Activated effector memory CD4-positive, alpha-beta T cell treated with Interleukin-2 at 50 U/mL for 16 hours (primary cell): ENCODE measurements at places on chromosomes 16 and 17.

GRCh38 chr16:86062271-86062965, 163.5 kb downstream of the IRF8 start:
- no peak for DNase-seq

DNA sequence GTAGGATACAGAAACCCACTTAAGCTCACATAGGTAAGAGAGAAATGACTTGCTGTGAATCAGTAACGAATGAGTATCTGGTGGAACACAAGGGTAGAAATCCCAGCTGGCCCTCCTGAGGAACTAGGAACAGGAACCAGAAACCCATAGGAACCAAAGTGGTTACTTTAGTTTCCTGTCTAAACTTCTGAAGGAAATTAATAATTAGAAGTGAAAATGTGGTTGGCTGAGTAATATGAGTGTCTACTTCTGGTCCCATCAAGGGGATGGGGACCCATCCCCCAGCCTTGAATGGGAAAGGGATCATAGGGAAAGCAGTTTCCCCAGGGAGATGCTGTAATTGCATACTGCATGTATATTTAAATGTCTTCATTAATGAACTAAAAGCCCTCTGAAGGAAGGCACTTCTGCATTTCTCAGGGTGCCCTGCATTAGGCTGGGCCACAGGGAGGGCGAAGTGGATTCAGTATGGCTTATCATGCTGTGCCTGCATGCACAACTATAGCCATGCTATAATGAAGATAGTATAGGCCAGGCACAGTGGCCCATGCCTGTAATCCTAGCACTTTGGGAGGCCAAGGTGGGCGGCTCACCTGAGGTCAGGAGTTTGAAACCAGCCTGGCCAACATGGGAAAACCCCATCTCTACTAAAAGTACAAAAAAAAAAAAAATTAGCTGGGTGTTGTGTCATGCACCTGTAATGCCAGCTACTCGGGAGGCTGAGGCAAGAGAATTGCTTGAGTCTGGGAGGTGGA, 45.6 kb downstream of the CYB5B start:
- DNase-seq = no peak

- no peak for DNase-seq
These were observed 94.1 kb downstream of the RPGRIP1L start for GRCh38 chr16:53609536-53609935.

DNA sequence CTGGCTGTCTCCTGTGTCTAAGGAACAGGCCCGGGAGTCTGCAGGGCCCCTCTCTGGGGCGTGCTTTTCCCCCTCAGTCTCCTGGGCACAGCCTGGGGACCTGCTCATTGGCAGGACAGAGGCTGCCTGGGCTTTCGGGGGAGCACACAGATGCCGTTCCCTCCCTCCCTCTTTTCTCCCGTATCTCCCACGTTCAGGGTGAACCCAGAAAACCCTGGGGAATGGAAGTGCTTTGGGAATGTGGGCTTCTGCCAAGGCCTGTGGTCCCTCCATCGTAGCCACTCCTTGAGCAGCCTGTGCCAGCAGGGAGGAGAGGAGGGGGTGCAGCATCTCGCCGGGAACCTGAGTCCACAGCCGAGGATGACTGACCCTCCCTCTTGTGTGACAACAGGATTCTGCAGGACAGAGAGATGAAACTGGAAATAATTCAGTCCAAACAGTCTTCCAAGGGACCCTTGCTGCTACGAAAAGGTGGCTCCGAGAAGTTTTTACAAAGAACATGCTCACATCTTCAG, 52.0 kb downstream of the RNF213 start:
- no peak for DNase-seq

- no peak for DNase-seq
These were observed 655 bp downstream of the ATXN1L start for GRCh38 chr16:71846431-71846830.

DNA sequence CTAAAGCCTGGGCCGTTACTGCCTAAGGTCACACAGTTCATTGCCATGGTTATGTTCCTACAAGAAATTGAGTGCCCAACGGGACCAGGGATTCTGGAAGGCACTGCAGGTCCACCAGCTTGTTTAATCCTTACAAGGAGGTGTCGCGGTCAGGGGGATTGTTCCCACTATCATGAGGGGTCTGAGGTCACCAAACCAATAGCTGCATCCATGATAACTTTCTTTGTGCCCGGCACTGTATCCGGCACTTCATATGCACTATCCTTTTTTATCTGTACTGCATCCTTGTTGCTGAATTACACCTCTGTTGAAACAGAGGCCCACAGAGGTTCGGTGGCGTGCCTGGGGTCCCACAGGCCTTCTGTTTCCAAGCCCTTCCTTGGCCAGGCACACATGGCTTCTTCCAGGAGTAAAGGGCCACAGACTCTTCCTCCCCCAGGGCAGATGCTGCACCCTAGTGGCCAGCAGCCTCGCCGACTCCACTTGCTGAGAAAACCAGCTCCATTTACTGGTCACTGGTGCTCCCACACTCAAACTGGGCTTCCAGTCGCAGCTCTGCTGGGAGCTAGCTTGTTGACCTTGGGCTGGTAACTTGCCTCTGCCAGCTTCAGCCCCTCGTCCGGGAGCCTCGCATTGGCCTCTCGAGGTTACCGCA, 82.0 kb upstream of the PLCG2 start:
- DNase-seq = peak; percentile 32

GRCh38 chr16:86874141-86874540, 295.8 kb downstream of the FOXL1 start:
- no peak for DNase-seq

GRCh38 chr17:66190738-66191592, 968 bp downstream of the CEP112 start:
- DNase-seq = no peak

- DNase-seq = peak; percentile 53
These were observed 3.4 kb downstream of the SGCA start for GRCh38 chr17:50169121-50169764.

DNA sequence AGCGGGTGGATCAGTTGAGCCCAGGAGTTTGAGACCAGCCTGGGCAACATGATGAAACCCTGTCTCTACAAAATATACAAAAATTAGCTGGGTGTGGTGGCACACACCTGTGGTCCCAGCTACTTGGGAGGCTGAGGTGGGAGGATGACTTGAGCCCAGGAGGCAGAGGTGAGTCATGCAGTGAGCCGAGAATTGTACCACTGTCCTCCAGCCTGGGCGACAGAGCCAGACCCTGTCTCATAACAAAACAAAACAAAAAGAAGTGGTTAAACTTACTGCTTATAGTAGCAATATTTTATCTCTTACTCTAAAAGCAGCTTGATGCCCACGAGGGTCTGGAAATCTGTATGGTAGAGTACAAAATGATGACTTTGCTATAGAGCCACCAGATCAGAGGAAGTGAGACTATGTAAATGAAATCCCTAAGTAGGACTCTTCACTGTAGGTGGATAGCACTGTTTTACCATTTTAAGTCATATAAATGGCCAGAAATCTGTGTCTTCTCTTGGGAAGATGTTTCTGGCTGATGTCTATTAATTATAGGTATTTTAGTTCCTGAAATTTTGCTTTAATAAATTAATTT, 60.4 kb upstream of the MRC2 start:
- no peak for DNase-seq

DNA sequence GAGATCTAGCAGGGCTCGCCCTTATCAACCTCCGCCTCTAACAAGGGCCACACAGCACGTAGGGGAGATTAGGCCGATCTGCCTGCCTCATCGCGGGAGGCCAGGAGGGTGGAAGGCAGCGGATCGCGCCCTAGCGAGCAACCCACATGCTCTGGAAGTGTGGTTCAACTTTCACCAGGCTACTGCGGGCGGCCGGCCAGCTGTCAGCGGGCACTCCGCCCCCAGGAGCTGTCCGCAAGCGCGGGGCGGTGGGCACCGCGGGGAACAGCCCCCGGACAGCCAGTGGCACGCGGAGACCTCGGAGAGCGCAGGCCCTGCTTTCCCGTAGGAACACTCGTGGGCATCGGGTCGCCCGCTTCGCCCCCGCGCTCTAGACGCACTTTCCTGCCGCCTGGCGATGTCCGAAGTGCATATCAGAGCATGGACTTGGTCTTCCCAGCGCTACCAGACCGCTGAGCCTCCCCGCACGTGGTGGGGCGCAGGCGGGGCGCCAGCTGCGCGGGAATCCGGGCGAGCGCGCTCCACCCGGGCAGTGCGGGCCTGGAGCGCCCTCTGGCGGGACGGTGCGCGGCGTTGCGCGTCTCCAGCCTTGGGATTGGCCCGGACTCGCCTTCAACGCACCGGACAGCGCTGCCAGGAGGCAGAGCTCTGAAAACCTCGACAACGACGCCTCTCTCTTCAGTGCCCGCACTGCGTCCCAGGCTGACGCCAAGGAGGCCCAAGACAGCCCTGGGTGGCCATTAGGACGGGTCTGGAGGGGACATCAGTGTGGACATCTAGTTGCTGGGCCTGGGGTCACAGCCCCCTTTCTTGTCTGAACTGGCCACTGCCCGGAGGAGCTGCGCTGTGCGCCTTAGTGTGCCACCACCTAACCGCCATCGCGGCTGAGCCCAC, 3.6 kb upstream of the ZNHIT3 start:
- DNase-seq = peak; percentile 66

- no peak for DNase-seq
These were observed 7.9 kb upstream of the MFSD6L start for GRCh38 chr17:8806926-8807550.

- DNase-seq = no peak
These were observed 102.4 kb downstream of the ABCC12 start for GRCh38 chr16:48053418-48053745.

- no peak for DNase-seq
These were observed 188.5 kb upstream of the CDH8 start for GRCh38 chr16:62224646-62225209.

DNA sequence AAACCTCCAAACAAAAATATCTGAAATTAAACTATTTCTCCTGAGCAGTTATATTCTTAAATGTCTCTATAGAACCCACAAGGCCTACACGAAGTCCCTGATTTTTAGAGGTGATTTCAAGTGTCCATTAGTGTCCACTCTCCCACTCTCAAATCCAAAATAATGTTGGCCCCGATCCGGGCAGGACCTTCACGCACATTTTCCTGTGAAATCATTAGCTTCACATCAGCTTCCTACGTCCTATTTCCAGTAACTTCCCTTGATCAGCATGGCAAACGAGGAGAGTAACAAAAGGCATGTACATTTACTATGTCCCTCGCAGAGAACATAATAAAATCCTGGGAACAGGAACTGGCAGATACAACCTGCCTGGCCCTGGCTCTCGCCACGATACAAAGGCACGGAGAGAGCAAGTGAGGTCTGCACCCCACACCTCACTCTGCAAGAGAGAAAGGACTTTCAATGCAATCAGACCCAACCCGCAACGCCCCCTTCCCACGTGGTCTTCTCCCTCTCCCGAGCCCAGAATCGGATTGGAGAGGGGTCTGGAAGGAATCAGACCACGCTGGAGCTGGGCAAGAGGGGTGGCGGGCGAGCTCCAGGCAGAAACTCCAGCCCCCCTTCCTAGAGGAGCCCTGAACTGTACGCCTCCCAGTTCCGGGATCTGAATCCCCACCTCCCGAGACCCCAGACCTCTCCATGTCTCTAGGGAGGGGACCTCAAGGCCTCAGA, 17.5 kb upstream of the C17orf78 start:
- DNase-seq = no peak

- DNase-seq = no peak
These were observed 7.1 kb downstream of the MIEN1 start for GRCh38 chr17:39722965-39723848.

DNA sequence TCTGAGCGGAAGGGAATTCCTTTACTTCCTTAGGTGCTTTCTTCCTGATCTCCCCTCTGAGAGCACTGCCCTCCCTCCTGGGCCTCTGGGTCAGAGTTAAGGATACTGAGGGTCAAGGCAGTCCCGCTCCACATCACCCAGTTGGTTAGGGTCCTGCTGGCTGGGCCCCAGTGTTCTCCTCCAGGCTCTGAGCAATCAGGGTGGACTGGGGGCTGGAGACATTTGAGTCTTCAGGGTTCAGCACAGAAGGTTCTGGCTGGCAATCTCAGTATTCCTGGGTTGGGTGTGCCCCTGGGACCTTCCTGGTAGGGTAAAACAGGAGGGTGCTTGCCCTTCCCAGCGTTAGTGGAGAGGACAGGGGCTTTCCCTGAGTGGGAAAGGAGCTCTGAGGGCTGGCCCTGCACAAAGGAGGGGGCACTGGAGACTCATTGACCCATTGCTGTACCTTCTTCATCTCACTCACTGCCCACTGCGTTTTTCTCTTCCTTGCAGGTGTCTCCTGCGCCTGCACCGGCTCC, 448 bp downstream of the MT1M start:
- no peak for DNase-seq

DNA sequence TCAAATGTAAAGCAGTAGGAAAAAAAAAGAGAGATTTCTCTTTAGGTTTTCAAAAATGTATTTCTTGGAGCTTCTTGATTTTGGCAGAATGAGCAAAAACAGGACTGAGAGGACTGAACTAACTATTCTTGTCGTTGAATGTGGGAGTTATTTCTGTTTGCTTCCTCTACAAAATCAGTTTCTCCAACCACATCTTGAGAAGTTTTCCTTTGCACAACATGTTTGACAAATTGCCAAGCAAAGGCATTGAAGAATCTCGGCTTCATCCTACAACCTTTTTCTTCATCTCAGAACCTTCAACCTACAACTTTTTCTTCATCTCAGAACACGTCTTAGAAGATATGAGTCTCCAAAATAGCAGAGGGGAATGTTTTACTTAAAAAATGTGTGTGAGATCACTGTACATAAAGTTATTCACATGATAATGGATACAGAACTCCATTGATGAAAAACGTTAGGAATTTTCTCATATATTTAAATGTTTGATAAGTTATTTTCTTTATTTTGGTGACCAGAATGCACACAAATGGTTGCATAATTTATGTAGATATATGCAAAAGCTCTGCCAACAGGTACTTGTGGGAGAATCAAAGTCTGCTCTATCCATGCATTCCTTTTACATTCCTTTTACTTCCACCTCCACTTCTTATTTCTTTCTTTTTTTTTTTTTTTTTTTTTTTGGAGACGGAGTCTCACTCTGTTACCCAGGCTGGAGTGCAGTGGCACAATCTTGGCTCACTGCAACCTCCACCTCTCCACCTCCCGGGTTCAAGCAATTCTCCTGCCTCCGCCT, 370.0 kb downstream of the KCNJ2 start:
- no peak for DNase-seq

- DNase-seq = no peak
These were observed 17.1 kb downstream of the ZNF213 start for GRCh38 chr16:3152027-3152276.

DNA sequence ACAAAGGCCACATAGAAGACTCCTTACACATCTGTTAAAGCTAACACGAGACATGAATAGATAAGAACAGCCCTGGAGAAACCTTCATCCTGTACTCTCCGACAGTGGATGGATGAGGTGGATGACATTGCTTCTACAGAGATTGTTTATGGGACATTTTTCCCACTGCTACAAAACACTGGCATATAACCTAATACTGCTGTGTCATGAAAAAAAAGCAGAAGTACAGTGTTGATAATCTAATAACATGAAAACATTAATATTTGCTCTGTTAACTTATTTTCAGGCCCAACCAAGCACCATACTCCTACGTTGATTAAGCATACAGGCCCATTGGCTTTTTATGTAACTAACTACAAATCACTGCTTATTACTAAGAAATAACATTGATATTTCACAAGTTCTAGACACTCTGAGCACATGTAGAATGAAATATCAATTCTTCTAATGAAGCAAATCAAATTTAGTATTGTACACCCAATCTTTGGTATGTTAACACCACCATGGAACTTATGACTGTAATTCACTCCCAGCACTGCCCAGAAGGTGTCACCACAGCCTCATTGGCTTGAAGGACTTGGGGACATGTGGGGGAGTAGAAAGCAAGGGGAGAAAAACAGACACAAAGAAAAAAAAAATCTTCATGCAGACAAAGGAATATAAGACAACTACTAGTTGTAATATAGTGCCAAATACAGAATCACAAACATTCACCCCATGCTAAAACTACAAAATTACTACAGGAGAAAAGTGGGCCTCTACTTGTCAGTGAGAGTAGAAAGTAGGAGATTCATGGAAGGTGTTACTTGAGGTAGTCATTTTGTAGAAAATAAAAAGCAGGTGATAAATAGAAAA, 330.0 kb upstream of the PMFBP1 start:
- no peak for DNase-seq
